Fibroblast of skin of back (primary cell): ENCODE measurements at places on chromosomes 1 and 21.

DNA sequence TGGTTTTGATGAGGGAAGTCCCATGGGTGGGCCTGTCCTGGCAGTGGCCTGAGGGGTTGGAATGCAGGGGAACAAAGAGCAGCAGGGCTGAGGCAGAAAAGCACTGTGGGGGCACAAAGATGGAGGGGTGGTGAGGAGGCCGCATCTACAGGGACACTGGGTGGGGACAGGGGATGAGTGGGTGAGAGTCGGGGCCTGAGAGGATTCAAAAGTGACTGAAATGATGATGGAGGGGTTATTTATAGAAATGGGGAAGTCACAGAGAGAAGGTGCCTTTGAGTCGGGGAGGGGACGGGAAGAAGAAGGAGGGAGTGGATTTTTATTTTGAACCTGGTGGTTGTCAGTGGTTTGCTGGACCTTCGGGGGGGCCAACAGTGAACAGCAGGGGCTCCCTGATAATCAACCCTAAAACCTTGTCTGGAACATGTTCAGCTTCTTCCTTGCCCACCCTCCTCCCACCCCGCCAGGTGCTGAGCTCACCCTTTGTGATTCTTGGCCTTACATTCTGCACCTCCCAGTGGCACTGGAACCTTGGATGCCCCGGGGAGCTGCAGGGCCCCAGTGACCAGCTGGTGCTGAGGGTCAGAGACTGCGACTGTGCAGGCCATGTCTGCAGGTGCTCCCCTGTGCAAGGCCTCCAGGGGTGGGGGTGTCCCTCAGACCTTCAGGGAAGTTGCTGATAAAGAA, 42.9 kb downstream of the IER5 start:
- DNase-seq, result no peak

DNA sequence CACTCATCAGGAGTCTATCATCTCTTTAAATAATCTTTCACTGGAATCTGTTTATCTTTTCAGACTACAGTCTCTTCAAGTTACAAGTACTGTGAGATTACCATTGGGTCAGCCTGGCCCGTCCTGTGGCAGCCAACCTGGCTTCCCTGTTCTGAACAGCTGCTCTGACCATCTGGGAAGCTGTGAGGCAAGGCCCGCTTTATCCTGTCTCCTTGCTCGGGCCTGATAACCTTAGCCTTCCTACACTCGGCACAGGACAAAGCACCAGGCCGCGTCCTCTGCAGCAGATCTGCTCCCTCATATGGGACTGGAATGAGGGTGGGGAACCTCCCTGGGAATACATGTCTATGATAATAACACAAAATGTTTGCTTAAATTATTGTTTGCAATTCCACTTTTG, 113.3 kb downstream of the PTPN14 start:
- no peak for DNase-seq

GRCh38 chr1:101816262-101816661, 180.5 kb downstream of the OLFM3 start:
- DNase-seq, result no peak

- peak; percentile 52 for DNase-seq
Observed at GRCh38 chr1:184597650-184598357, 156.9 kb downstream of the EDEM3 start.

GRCh38 chr1:77316006-77316405, 34.2 kb downstream of the AK5 start:
- DNase-seq, result peak; percentile 63

GRCh38 chr1:93206567-93206954, 26.0 kb downstream of the CCDC18 start:
- no peak for DNase-seq

- no peak for DNase-seq
Observed at GRCh38 chr1:172230526-172230925, 190.0 kb upstream of the C1orf105 start.

DNA sequence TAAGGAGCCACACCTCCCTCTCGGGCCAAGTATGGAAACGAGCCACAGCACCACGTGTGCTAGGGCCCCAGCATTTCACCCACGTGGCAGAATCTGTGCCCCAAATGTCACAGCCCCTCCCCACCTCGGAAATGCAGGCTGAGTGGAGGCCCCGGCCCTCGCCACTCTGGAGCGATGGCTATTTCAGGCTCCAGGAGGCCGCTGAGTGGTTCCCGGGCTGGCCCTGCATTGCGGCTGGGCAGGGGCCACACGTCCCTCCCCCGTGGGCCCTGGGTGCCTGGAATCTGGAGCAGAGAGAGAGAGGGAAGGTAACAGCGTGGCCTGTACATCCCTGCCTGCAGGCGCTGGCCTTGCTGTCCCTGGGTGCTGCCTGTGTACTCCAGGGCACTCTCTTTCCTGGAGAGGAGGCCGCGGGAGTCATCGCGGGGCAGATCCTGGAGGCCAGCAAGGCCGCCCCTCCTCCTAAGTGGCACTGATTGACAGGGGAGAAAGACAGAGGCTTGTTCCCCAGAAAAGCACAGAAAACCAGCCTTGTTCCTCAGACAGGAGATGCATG, 68.0 kb upstream of the TRAPPC10 start:
- no peak for DNase-seq
